Stimulated activated CD8-positive, alpha-beta memory T cell treated with anti-CD3 and anti-CD28 coated beads, Interleukin-4, amount 100 ng/mL, for 4 hours (primary cell): ENCODE measurements at places on chromosomes 7 and 10.

- DNase-seq = no peak
These were observed 56.6 kb downstream of the INPP5A start for GRCh38 chr10:132593900-132594876.

GRCh38 chr10:110360857-110361474, 56.2 kb upstream of the SMNDC1 start:
- no peak for DNase-seq

- no peak for DNase-seq
These were observed 124.5 kb upstream of the RHOBTB1 start for GRCh38 chr10:61068471-61068870.

GRCh38 chr10:112507046-112507445, 60.0 kb downstream of the VTI1A start:
- DNase-seq = no peak

DNA sequence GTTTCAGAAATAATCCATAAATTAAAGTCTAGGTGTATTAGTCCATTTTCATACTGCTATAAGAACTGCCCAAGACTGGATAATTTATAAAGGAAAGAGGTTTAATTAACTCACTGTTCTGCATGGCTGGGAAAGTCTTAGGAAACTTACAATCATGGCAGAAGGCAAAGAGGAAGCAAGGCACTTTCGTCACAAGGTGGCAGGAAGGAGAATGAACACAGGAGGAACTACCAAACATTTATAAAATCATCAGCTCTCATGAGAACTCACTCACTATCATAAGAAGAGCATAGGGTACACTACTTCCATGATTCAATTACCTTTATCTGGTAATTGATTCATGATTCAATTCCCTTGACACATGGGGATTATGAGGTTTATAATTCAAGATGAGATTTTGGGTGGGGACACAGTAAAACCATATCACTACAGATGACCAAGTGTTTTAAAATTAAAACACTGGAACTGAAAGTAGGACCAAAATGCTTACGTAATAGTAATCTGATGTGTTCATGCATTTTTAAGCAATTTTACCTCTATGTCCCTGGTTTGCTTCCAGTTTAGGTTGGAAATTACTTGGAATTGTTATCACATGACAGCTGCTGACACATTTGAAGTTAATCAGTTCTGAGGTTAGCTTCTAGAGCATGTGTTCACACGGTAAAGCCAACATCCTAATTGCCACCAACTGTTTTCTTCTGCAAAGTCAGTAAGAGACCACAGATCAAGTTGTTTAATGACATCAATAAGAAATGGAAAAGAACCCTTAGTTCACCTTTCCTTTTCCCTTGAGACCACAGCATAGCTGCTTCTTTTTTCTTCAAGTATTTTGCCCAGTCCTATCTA, 48.4 kb upstream of the SEMA3C start:
- DNase-seq = no peak

- no peak for DNase-seq
These were observed 138.9 kb upstream of the AHR start for GRCh38 chr7:17159500-17160037.

DNA sequence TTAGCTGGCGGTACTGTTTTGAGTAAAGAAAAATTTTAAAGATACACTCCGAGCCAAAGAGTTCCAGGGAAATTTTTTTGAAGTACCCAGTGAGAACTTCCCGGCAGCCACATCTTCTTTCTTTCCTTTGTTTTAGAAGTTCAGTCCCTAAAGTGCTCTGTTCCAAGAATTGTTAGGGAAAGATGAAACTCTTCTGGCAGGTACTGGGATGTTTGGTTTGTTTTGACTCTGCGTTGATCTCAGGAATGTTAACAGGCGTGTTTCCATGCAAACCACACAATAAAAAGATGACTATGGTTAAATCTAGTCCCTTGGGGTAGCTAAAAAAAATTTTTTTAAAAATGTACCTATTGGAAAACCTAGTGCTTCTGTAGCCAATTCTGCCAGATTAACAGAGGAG, 224.7 kb upstream of the PHYHIPL start:
- DNase-seq = no peak

DNA sequence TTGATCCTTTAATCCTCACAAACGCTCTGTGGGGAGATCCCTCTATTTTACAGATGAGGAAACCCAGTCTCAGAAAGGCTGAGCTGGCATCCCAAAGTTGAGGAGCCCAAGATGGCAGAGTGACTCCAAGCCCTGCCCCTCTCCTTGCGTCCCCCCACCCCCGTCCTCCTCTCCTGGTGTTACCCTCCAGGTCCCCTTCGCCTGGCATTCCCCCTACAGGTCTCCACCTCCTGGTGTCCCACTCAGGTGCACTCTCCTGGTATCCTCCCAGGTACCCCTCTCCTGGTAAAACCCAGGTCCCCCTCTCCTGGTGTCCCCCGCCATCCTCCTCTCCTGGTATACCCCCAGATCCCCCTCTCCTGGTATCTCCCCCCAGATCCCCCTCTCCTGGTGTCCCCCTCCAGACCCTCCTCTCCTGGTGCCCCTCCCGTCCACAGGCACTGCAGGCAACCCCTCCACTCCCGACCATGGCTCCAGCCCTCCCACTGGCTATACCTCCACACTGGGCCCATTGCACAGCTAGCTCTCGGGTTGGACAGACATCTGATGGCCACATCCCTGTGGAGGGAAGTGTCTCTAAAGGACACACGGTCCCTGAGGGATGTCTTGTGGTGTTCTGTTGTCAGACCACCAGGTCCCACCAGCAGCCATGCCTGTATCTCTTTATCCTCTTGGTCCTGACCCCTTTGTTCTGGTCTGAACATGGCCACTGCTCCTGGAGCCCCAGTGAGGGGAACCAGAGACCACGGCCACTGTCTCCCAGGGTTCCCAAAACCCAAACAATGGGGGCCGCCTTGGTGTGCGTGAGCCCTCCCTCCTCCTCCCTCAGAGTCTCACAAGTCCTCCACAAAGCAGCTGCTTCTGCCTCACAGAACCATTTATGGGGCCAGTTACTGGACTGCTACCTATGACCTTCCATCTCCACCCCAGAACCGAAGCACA, 37.2 kb downstream of the CALML3 start:
- no peak for DNase-seq

GRCh38 chr7:139842401-139843210, 13.5 kb downstream of the TBXAS1 start:
- no peak for DNase-seq

GRCh38 chr10:130844310-130844709, 467.2 kb downstream of the TCERG1L start:
- no peak for DNase-seq

- DNase-seq = no peak
These were observed 392.2 kb upstream of the GALNT17 start for GRCh38 chr7:70739646-70740210.

DNA sequence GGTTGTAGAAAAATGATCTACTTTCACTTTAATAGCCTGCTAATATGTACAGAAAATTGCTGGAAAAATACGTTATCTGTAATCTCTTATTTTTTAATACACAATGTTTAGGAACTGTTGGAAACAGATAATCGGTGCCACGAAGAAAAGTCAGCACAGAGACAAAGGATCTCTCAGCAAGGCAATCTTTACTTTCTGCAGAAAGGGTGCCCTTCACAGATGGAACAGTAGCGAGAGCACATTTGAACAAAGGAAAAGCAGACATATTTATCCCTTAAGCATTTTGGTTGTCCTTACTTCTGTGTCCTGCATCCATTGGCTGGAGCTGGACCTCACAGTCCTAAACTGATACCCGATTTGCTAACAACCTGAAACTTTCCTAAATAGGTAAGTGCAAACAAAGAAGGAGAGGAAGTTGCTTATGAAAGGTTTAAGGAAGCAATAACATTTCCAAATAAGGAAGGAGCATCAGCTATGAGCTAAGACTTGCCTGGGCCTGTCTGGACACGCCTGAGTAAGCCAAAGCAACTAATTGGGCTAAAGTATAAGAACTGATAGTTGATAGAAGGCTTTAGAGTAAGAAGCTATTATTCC, 640.0 kb downstream of the SH2D4B start:
- no peak for DNase-seq

DNA sequence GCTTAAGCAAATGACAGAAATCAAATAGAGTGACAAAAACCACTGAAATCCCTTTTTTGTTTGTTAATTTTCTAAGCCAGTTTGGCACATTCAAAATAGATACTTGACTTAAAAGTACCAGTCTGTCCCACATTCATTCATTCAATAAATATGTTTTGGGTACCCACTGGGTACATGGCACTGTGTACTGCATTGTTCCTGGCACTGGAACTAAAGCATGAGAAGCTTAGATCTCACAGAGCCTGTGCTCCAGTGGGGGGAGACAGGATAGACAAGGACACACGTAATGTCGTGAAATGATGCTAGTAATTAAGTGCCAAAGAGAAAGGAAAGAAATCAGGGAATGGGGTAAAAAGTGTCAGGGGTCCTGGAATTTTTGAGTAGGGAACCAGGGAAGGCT, 13.0 kb downstream of the MTURN start:
- DNase-seq = no peak

- no peak for DNase-seq
These were observed 48.9 kb downstream of the CALD1 start for GRCh38 chr7:134828361-134828760.

GRCh38 chr7:27188386-27189294, 3.6 kb upstream of the HOXA11 start:
- no peak for DNase-seq

DNA sequence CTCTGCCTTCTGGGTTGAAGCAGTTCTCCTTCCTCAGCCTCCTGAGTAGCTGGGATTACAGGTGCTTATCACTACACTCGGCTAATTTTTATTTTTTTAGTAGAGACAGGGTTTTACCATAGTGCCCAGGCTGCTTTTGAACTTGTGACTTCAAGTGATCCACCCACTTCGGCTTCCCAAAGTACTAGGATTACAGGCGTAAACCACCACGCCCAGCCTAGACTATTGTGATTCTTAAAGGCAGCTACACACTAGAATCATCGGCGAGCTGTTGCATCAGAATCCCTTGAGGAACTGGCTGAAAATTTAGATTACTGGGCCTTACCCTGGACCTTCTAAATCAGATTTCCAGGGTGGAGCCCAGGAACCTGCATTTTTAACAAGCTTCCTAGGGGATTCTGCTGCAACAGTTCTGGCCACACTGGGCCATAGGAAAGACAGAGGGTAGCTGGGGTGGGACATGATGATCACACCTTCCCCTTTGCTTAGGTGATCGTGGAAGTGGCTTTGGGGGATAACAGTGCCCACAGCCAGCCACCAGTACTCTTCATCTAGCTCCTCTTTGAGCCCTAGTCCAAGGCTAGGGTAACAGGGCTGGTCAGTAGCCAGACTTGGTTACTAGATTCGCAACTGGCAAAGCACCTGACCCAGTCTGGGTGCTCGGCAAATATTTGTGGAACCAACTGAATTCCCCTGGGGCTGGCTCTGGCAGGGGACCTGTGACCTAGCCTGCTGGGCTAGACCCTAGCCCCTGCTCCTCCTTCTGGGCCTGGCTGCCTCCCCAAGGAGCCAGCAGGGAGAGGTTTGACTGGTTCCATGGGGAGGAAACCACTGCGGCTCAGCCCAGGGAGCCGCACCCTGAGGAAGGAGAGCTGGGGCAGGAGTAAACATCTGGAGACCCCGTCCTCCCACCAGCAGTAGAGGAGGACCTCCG, 67.1 kb upstream of the DUSP5 start:
- no peak for DNase-seq

DNA sequence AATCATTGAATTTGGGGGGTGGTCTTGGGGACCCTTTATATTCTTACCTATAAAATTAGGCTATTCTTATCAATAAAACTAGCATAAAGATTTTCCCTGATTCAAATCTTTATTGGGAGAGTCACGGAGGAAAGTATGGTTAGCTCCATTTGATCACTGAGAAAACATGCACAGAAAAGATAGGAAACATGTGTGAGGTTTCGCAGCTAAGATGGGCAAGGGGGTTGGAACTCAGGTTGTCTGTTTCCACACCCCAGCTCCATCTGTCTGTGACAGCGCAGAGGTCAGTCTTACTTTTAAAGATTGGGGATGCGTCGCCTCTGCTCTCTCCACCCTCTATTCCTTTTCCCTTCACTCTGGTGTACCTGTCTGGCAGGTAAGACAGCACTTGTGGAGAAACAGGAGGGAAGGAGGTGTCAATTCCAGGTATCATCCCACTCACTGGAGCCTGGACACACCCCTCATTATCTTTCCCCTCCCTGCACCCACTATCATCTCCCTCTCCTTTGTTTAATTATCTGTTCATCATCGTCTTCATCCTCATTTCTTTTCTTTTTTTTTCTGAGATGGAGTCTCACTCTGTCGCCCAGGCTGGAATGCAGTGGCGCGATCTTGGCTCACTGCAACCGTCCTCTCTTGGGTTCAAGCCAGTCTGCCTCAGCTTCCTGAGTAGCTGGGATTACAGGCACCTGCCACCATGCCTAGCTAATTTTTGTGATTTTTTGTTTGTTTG, 2.4 kb upstream of the DENND10 start:
- DNase-seq = no peak

DNA sequence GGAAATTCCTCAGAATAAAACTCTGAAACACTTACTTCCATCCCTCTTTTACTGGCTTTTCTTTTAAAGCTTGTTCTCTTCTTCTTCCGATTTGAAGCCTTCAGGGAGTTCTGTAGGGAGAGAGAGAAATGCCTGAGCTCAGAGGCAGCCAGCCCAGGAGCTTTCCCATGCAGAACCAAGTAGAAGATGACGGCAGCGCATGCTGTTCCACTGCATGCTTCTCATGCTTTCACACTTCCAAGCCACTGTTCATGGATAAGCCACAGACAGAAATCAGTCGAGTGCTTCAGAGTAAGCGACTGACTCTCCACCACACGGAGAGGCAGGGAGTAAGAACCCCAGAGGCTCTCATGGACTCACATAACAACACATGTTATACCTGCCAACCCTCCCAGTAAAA, 237.3 kb downstream of the DGKI start:
- DNase-seq = no peak
